ENCODE measurements at places on chromosomes 7 and 10.

- DNase-seq: no peak
These were observed 33.8 kb downstream of the JAKMIP3 start for GRCh38 chr10:132099389-132100090.

GRCh38 chr10:69242852-69243212 lies 22.7 kb downstream of the HKDC1 start:
- no peak for DNase-seq

- no peak for DNase-seq
These were observed 391.2 kb downstream of the ANKRD7 start for GRCh38 chr7:118615681-118616080.

DNA sequence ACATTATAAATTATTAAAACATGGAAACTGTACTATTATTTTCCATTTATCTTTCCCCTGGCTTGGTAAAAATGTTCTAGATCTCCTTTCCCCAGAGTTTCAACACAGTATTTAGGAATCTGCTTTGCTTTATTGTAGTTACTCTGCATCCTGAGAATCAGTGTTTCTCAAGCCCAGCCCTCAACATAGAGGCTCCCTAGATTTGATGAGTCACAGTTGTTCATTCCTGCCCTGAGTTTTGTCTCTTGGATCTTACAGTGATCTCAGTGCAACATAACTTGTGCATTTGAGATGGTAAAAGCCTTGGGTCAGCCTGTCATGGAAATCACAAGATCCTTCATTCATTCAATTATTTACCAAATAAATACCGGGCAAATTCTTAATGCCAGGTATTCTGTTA lies 63.0 kb downstream of the VAX1 start:
- DNase-seq: no peak

DNA sequence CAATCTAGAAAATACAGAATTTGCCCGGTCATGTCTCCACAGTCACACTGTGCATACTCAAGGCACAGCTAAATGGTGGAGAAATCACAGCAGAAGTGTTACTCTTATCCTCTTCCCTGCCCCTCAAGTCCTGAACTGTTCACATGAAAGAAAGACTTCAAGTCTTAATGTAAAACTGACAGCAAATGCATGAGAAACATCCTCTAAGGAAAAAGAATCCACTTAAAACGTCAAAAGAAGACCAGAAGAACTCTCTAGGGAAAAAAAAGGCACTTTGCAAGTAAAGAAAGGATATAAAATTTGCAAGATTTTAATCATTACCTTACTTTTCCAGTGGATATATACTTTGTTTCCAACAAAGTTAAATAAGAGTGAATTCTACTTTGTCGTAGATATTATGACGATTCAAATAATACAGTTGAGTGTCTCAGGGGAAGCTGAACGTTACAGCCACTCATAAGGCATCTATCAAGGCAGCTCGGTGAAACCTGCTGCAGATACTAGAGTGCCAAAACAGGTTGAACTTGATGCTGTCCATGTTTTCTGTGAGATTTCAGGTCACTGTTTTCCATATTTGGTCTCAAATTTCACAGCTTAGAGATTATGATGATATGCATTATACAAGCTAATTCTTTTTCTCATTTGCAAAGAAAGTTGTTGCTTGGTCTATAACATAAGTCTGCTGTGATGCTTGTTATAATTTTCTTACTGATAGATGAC lies 155.0 kb downstream of the CTTNBP2 start:
- no peak for DNase-seq

- no peak for DNase-seq
These were observed 6.2 kb downstream of the CALML3 start for GRCh38 chr10:5530846-5531557.

DNA sequence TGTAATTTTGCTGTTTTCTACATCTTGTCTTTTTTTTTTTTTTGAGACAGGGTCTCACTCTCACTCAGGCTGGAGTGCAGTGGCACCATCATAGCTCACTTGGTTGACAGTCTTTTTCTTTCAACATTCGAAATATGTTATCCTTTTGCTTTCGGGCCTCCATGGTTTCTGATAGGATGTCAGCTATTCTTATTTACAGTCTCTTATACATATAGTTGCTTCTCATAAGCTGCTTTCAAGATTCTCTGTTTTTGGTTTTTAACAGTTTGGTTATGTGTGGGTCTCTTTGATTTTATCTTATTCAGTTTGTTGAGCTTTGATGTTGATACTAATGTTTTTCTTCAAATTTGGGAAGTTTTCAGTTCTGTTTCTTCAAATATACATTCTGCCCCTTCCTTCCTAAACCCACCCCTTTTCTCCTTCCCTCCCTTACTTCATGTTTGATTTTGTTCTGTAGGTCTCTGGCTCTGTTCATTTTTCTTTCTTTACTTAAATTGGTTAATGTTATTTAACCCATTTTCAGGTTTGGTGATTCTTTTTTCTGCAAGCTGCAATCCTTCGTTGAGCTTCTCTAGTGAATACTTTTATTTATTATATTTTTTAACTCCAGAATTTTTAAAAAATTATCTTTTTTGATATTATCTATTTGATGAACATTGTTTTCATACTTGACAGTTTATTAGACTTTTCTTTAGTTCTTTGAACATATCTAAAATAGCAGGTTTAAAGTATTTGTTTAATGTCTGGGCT lies 19.3 kb downstream of the SEPTIN7 start:
- DNase-seq: no peak

DNA sequence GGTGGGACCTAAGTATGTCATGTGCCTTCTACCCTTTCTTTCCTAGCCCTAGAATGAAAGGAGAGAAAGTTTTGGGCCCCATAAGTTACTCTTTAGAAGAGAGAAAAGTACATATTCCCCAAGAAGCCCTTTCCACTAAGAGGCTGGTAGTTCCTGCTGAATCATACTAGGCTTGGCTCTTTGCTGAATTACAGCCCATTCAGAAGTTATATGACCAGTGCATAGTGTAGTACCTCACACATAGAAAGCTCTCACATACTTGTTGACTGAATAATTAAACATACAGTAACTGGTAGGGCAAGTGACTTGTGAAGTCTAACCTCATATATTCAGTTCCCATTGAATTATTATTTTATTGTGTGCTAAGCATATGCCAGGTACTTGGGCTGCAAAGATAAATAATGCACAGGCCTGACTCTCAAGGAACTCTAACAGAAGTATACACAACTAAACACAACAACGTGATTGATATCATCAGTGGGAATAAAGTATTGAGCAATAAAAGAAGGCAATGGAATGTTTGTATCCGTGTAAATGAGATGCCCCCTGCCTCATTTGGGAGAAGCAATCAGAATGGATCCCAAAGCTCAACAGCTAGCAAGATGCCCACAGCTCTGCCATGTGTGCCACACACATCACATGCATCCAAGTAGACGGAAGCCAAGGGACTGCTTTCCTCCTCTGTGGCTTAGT lies 38.9 kb upstream of the UBN2 start:
- no peak for DNase-seq

GRCh38 chr7:119065966-119066365 lies 841.5 kb downstream of the ANKRD7 start:
- DNase-seq: no peak

DNA sequence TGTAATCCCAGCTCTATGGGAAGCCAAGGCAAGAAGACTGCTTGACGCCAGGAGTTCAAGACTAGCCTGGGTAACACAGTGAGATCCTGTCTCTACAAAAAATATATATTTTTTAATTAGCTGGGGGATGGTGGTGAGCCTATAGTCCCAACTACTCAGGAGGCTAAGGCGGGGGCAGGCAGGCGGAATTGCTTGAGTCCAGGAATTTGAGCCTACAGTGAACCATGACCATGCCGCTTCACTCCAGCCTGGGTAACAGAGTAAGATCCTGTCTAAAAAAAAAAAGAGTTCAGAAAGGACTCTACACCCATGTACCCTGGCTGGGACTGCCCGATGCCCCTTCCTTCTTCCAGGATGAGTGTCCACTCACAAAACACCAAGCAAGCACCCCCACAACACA lies 648.7 kb downstream of the PARD3 start:
- DNase-seq: no peak

- DNase-seq: no peak
These were observed 58.3 kb upstream of the ADRB1 start for GRCh38 chr10:113985297-113985844.

- no peak for DNase-seq
These were observed 90.8 kb downstream of the JMJD1C start for GRCh38 chr10:63374991-63375390.

DNA sequence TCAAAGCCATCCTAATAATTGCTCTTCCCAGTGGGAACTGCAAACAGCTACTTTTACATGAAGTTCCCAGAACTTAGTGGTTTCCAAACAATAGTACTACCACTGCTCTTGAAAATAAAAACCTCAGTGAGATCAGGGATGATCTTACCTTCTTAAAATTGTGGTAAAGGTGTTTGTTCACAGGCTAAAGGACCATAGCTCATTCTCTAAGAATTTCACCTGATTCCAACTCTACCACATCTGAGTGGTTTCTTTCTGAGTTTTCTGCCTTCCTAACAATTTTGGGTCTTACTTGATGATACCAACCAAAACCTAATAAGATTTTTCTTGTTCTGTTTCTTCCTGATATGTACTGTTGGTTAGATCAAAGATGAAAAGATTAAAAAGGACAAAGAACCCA lies 45.6 kb upstream of the AGBL3 start:
- no peak for DNase-seq

GRCh38 chr7:107937531-107937930 lies 46.5 kb downstream of the DLD start:
- no peak for DNase-seq

DNA sequence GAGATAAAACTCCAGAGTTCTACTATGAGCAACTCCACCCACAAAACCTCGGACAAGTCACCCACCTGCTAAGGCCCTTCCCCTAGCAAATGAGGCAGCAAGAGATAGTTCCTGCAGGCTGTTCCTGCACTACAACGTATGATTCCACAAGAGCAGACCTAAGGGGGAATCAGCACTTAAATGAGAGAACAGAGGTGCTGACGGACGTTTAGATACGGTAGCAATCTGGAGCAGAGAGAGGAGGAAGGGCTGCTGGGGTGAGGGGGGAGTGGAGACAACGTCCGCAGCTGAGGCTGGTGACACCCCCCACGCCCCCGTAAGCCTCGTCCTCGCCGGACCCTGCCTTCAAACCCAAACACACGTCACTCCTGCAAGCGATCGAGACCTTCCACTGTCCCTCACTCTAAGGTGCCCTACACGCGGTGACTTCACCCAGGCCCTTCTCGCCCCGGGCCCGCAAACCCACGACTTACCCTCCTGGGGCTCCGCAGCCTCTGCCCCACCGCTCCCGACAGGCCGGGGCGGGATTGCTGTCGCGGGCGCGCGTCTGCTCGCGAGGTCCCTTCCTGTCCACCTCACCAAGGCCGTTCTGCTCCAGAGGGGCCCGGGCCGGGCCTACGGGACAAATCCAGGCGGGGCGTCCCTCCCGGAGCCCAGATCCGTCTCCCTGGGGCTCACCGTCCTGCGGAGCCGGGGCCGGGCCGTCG lies 635 bp downstream of the ZNF12 start:
- DNase-seq: peak; percentile 15

GRCh38 chr10:3782146-3782450 lies 2.9 kb downstream of the KLF6 start:
- no peak for DNase-seq

DNA sequence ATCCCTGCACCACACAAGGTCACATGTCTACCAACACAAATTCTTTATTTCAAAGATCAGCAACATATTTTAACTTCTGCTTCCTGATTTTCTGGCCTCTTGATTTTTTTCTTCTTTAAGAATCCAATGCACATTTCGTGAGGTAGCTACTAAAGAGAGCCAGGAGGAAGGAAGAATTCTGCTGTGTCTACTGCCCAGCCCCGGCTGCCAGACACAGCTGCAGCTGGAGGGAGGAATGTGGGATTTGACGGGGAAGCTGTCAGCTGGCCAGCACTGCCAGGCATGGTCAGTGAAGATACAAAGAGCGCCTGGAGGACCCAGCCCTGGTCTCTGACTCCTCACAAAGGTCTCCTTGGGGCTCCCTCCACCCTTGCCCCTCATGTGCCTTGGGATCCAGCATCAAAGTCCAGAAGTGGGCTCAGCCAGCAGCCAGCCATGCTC lies 6.9 kb upstream of the AOC1 start:
- no peak for DNase-seq

GRCh38 chr7:82481499-82482097 lies 38.0 kb upstream of the CACNA2D1 start:
- no peak for DNase-seq
